ENCODE measurements at places on chromosomes 4 and X.

- DNase-seq, result no peak
These were observed 71.0 kb downstream of the MGST2 start for GRCh38 chr4:139736661-139737060.

GRCh38 chr4:156623376-156623775 lies 348.2 kb downstream of the PDGFC start:
- DNase-seq, result no peak

DNA sequence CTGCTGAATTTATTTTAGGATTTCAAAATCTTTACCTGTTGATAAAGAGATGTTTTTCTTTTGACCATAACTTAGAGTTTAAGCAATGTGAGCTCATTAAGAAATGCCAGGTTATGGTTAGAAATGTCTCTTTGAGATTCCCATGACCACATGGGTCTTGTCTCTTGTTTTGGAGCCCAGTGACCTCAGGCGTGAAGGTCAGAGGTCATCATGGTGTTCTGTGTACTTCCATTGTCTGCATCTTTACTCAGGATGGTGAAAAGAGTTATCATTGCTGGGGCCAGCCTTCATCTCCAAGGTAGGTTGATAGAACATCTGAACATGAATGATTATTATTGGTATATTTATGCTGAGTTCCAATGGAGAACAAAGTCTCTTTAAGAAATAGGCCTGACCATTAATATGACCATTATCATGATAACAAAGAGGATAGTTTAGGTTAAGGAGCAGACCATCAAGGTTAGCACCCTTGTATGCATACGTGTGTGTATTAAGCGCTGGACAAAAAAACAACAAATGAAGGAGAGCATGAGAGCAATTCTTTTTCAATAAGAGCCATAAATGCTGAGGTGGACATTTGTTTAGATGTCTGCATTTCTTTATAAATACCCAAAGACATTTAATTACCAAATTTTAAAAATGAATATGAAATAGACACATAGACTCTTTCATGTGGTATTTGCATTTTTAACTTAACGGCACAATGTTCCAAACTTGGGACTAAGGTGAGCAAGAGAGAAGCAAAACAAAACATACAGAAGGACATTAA lies 120.6 kb upstream of the PAQR3 start:
- no peak for DNase-seq

- no peak for DNase-seq
These were observed at the start of gene ALAS2 for GRCh38 chrX:55030271-55031205. ALAS2 (minus strand) TSS chrX:55030977; CDS start chrX:55026000, 4,977 bp downstream.

DNA sequence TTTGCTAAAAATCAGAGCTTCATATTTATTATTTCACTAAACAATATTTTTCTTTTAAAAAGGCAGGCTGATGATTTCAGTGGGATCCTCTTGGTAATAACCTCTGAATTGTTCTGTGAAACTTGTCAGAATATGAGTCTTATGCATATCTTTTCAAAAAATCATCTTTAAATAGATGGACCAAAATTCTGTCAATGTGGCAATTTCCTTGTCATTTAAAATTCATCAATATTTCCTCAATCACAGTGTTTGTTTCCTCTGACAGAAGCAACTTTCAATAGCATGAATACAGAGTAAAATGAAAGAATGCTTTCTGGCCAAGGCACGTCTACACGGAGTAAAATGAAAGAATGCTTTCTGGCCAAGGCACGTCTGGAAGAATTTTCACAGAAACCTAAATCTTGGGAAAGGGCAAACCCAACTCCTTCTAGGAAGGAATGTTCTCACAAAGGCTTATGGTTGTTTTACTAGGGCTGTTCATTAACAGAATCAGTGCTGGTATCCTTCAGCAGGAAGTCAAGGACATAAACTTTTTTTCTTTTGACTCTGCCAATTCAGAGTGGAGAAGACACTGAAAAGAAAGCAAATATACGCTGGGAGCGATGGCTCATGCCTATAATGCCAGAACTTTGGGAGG lies 99.0 kb upstream of the GPR34 start:
- DNase-seq, result peak; percentile 13

GRCh38 chr4:142408003-142408441 lies 438.1 kb downstream of the INPP4B start:
- no peak for DNase-seq

DNA sequence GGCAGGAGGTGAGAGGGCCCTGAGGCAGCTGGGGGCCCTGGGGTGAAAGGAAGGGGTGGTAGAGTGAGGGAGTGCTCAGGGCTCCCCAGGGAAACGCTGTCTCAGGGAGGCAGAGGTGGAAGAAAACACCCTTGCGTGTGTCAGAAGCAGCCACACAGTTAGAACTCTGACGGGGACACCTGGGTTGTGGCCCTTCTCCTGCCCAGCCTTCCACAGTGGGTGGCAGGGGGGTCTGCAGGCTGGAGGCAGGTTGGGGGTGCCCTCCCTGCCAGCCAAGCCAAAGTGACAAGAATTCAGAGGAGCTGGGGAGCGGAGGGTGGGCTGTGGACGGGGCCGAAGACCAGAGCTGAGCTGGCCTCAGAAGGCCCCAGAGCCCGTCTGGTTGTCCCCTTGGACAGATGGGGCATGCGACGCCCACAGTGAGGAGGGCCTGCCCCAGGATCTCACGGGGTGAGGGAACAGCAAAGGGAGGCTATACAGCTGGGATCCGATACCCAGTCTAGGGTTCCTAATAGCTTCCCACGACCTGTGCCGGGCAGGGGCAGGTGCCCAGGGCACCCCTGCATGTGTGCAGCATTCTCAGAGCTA lies 105.2 kb upstream of the ADRA2C start:
- no peak for DNase-seq
